Stimulated activated CD8-positive, alpha-beta memory T cell treated with anti-CD3 and anti-CD28 coated beads, Interleukin-4, amount 100 ng/mL, for 24 hours (primary cell): ENCODE measurements at places on chromosomes 3 and 15.
A peak's percentile ranks its signal among the peaks of the same experiment; 100 is the strongest.

DNA sequence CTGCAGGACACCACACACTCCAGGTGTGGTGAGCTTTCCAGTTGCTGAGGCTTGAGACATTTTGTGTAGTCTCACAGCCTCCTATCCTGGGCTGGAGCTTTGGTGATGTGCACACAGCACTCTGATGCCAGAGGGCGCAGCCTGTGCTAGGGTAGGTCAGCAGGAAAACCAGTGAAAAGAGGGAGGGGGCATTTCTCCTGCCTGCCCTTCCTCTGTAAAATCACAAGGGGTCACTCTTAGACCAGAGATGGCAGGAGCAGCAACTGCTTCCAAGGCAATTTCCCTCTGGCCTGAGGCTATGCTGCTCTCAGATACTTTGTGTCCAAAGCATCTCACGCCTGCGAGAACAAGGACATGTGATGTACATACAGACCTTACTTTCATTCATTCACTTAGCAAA is 16.5 kb upstream of the MUSTN1 start:
- no peak for DNase-seq

- no peak for DNase-seq
Observed at GRCh38 chr15:74794248-74794969, 12.5 kb downstream of the CSK start.

- DNase-seq, result no peak
Observed at GRCh38 chr3:98772022-98772421, 8.9 kb downstream of the ST3GAL6 start.

DNA sequence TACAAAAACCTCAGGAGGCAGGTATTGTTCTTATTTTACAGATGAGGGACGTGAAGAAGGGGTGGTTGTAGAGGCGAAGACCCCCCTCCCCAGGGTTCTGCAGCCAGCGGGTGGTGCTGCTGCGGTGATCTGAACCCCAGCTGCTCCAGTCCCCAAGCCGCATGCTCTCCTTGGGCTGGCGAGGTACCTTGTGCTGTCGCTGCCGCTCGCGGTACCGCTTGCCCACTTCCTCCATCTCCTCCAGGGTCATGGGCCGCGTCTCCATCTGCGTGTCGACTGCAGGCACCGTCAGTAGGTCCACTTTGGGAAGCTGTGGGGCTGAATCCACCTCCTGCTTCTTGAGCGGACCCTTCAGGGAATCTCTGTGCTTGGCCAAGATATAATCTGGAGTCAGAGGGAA is 17.5 kb downstream of the EFCAB12 start:
- DNase-seq, result no peak

- no peak for DNase-seq
Observed at GRCh38 chr15:83846847-83847246, 192.9 kb downstream of the ADAMTSL3 start.

- DNase-seq, result no peak
Observed at GRCh38 chr3:169245631-169246030, 417.9 kb downstream of the MECOM start.

DNA sequence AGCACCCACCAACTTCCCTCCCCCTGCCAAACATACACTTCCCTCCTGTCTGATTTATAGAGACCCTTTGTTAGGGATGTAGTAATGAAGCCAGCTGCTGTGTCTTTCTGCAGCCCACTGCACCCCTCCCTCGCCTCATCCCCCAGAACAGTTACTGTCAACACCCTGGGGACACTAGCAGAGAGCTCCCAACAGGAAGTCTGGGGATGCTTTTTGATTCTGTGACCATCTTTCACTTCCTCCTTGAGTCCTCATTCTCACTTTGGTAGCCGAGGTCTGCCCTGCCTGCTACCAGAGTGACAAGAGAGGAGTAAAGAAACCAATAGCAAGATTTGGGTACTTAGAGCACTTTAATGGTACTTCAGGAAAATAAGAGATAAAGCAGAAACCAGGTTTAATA is 201.6 kb downstream of the SATB1 start:
- DNase-seq, result no peak

- DNase-seq, result no peak
Observed at GRCh38 chr3:94909726-94910125, 846.9 kb downstream of the NSUN3 start.

DNA sequence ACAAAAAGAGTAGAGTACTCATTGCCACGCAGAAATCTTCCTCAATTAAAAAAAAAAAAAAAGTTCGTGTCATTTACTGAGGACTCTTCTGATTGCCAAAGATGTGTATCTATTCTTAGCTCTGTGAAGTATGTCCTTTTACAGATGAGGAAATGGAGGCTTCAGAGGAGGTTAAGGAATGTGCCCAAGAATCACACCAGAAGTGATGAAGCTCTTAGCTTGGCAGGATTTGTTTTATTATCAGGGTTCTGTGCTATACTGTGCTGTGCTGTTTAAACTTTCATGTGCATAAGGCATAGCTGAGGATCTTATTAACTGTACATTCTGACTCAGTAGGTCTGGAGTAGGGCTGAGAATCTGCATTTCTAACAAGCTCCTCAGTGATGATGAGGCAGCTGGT is 665.2 kb upstream of the ADAMTS9 start:
- no peak for DNase-seq

GRCh38 chr15:99450896-99451358 is 114.9 kb upstream of the MEF2A start:
- DNase-seq, result peak; percentile 47

- DNase-seq, result no peak
Observed at GRCh38 chr3:79314962-79315361, 452.8 kb downstream of the ROBO1 start.

GRCh38 chr15:76991741-76992645 is 2.9 kb upstream of the PSTPIP1 start:
- no peak for DNase-seq
